ENCODE measurements at places on chromosomes 6 and 20. TPM values are rescaled to one million over a fixed set of nuclear protein-coding genes. Genes with fewer than 3 reads are reported as not detected.

DNA sequence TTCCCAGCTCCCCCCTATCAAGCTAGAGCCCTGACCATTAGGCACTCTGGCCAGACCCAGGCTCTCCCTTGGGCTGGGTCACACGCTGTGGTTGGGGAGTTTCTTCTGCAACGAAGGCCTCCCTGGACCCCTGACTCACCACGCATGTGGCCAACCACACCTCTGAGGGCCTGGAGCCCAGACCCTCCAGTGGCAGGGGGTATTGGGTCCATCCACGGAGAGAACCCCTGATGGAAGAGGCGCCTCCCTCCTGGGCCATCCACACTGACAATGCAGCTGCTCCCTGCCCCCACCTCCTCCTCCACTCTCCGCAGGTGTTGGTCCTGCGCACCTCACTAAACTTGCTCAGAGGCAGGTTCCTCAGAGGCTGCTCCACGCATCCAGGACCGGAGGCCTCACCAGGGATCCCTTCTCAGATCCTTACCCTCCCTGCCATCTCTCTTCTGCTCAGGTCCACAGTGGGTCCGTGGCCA is 125.4 kb downstream of the RNASET2 start:
- DNase-seq, result no peak

Gene SLC17A2
- total RNA-seq, result not detected

DNA sequence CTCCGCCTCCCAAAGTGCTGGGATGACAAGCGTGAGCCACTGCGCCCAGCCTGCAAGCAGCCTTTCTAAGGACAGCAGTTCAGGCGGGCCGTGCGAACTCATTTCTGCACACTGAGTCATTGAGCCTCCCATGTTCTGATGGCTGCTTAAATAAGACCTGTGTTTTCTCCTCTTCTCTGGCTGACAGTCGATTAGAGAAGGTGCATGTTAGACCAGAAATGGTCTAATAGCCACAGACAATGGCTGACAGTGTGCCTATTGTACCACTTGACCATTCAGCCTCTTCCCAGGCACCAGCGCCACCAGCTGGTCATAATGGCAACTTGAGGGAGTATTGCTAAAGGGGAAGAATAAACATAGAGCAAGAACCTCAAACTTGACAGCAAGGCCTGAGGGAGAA is 6.2 kb downstream of the CST11 start:
- DNase-seq, result peak; percentile 79

Gene OR10C1
- total RNA-seq, result not detected

GRCh38 chr6:146664871-146665360 is 66.1 kb downstream of the ADGB start:
- DNase-seq, result no peak

- no peak for DNase-seq
Measured at GRCh38 chr6:90194371-90194841, 102.2 kb downstream of the BACH2 start.

Gene PCSK2
- 0.10 TPM for total RNA-seq

Gene LY6G5C
- 0.70 TPM for total RNA-seq

All from H7 (cell line).